ENCODE measurements at places on chromosomes 3 and 15.

DNA sequence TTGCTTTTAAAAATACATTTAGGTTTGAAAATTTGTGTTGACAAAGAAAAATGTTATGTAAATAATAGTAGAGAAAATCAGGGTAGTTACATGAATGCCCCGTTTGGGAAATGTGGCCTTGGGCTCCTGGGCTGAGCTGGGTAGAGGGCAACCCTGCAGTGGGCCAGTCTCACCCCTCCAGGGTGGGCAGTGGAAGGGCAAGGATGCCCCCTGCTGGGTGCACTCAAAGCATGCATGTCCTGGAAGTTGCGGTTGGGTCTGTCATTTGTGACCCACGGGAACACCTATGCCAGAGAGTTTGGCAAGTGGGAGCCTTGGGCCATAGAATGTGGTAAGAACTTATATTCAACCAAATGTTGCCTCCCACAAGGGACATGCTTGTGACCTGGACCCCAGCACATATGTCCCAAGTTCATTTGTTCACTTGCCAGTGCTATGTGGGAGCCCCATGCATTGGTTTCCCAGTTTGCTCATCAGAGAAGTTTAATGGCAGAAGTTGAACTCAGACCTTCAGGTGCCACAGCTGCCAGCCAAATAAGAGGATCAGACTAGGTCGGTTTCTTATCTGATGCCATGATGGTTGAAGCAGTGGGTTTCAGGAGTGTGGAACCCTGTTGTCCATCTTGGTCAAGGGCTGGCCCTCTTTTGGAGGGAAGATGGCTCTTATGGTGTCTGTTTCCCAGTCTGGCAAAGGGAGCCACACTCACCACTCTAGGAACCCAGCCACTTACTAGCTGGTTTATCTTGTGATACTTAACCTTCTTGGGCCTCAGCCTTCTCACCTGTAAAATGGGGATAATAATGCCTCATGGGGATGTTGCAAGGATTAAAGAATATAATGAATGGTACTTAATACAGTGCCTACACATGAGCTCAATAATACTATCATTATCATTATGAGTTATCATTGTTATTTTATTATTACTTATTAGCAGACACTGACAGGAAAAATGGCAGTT lies 2.5 kb upstream of the PLCB2 start:
- DNase-seq: no peak

GRCh38 chr3:152155246-152156020 lies 113.3 kb upstream of the MBNL1 start:
- DNase-seq: no peak

- no peak for DNase-seq
These were observed 20.0 kb downstream of the XPC start for GRCh38 chr3:14158370-14158769.

- peak; percentile 85 for DNase-seq
These were observed 42.1 kb downstream of the CORO2B start for GRCh38 chr15:68620721-68621527.

DNA sequence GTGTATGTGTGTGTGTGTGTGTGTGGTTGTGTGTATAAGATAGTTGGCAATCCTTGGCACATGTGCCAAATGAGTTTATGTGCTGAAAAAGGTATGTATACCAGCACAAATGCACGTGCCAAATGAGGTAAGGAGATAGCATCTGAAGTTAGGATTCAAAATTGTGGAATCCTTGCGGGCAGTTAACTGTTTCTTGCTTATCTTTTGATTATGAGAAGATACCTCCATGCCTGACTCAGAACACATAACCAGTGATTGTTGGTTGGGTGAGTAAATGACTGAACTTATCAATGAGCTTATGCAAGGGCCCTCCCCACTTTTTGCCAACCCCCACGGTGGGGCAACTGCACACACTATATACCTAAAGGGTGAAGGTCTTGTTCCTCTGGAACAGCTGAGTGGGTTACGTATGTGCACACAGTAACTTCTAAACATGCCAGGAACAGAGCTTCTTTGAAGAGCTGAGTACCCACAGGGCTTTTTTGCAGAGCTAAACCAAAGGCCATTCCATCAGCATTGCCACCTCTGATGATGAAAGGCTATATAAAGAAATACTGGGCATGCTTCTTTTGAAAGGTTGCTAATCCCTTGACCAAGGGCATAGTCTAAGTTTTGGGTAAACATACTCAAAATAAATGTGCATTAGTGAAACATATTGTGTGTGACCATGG lies 60.1 kb downstream of the MEIS2 start:
- no peak for DNase-seq

DNA sequence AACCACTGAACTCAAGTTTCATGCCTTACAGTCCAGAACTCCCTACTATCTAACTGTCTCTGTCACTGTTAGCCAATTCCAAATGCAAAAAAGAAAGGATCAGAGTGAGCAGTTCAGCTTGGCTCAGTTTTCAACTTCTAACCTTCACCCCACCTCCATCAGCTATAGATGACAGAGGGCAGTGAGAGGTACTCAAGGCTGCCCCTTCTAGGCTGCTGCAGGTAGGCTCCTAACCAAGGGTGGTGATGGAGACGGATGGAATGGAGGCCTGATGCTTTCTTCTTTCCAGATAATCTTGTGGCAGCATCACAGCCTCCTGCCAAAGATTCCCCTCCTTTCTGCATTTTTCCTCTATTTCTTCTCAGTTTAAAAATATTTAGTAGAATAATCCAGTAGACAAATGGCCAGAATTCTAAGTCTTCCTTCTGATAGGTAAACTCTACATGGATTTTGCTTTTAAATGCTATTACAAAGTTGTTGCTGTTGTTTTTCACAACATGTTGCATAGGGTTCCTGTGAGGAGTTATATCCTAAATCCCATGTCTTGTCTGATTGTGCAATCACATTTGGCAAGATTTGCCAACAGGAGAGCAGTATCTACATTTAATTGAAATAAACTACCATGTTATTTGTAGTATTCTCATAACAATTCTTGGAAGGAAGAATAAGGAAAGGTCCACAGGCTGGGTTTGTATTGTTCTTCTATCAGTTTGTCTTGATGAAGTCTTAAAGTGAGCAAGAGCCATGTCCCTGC lies 301.6 kb upstream of the TRIM42 start:
- DNase-seq: no peak

DNA sequence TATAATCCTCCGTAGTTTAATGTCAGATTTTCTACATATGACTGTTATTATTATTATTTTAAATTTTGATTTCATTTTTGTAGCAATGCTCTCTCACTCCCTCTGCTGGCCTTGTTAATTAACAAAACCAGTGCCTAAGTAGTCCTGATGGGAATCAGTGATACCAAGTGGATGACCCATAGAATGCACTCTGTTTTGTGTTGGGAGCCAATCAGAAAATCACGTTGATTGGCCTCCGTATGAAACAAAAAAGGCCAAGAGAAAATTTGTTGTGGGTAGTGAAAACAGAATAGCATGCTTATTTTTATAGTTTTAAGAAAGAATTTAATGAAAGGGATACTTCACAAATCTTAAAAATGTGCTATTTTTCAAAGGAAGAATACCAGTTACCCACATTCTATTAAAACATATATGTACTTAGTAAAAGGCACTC lies 34.4 kb upstream of the MEIS2 start:
- DNase-seq: no peak

DNA sequence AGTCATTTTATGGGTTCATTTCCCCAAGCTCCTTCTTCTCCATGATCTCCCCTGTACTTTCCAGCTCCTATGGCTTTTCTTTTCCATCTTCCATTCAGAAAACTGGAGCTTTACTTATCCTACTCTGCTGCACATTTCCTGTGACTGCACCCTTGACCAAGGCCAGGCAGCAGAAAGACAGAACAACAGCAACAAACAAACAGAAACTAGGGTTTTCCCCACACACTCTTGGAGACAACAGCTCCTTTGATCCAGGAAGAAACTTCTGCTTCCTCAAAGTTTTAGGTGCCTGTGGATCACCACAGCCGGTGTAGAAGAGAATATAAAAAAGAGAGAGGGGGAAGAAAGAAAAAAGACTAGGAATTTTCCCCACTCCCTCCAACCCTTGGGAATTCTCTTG lies 342.3 kb upstream of the CFAP20DC start:
- DNase-seq: no peak

- no peak for DNase-seq
These were observed 21.8 kb upstream of the BCHE start for GRCh38 chr3:165859061-165859460.

DNA sequence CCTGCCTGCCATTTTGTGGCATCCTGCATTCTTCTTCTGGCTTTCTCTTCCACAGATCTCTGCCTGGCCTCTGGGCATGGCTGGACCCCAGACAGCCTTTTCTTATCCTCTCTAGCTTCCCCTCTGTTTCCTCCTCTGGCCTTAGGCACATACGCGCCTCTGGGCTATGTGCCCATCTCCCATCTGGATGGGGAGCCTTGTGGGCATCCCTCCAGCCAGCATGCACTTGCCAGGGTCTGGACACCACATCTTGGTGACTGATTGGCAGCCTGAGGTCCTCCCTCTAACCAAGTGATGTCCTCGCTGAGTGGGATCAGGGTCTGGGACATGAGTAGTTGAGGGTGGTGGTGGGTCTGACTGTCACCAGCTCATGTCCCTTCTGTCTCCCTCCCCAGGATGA lies 12.8 kb downstream of the PLEKHO2 start:
- DNase-seq: no peak

- DNase-seq: no peak
These were observed 34.6 kb downstream of the MKRN2 start for GRCh38 chr3:12591456-12591855.

- DNase-seq: no peak
These were observed 31.0 kb downstream of the FSTL1 start for GRCh38 chr3:120419797-120420196.

DNA sequence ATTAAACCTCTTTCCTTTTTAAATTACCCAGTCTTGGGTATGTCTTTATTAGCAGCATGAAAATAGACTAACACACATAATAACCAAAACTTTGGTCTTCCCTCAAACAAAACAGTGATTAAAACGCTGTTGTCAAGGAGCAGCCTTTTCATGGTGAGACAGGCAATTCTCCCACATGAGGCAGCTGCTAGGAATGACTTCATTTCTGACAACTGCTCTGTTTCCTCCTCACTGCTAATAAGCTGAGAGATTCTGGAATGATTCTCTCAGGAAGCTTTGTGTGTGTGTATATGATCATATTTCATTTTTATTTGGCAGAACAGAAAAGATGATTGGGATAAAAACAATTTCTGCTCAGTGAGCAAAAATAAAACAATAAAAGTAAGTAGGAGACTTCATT lies 580.6 kb upstream of the ADAMTS9 start:
- no peak for DNase-seq

- peak; percentile 42 for DNase-seq
These were observed 366.0 kb downstream of the PTPRG start for GRCh38 chr3:61927332-61927731.

DNA sequence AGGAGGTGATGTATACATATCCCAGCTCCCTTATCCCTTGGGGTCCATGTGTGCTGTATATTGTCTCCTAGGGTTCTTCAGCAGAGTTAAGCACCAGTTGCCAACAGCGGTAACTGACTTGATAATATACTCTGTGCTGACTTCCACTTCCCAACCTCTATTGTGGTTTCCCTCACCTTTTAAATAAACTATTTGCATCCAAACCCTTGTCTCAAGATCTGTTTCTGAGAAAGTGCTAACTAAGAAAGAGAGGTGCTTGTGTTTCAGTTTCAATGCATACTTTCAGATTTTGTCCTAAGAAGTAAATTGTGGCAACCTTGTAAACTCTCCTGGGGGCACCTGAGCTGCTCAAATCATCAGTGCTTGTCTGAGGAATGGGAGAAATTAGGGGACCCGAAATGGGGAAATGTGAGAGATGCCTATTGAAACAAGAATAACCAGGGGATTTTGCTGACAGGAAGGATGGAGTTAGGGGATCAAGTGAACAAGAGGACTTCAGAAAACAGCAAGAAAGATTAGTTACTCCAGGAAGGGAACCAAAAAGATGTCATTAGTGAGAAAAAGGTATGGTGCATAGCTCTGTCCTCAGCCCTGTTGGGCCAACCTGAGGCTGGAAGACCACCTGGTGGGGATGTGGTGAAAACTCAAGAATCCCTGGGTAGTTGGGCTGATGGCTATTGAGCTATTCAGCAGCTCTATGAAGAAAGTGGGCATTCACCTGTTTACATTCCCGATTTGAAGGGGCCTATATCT lies 50.9 kb upstream of the MRPL3 start:
- DNase-seq: no peak

GRCh38 chr3:150960708-150961684 lies 11.5 kb downstream of the CLRN1 start:
- DNase-seq: no peak

- DNase-seq: no peak
These were observed 144.5 kb downstream of the MEX3B start for GRCh38 chr15:81901319-81901718.

GRCh38 chr3:19888428-19889152 lies 45.4 kb downstream of the EFHB start:
- no peak for DNase-seq

DNA sequence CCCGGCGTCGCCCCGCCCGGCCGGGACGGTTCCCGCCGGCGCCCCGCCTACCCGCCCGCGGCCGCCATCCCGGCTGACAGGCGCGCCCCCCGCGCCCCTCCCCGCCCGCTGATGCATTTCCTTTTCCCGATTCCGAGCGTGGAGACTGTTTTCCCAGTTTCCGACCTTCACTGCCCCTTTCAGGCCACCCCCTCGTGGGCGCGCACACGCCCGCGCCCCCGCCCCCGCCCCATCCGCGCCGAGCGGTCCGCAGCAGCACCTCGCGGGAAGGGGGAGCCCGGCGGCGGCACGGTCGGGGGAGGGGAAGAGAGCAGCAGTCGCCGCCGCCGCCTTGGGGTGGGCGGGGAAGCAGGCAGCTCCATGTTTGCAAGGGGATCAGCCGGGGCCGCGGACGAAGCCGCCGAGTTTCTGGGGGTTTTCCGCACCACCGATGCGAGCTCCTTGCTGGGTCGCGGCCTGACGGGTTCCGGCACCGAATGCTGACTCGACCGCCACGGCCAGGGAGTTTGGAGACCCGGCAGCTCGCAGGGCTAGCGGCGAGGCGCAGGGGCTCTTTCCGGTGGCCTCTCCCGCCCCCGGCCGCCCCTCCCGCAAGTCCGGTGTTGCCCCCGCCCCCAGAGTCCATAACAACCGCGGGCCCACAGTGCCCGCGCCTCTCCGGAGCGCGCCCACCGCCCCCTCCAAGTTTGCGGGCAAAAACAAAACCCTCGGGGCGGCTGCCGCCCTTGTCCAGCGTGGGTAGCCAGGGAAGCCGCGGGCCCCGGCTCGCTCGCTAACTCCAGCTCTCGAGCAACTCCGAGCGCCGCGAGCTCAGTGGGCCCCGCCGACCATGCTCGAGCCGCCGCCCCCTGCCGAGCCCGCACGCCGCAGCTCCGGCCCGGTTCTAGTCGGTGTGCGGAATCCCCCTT lies 3.2 kb upstream of the SIN3A start:
- peak; percentile 47 for DNase-seq

- no peak for DNase-seq
These were observed 2.2 kb upstream of the SLC12A8 start for GRCh38 chr3:125214738-125215137.

DNA sequence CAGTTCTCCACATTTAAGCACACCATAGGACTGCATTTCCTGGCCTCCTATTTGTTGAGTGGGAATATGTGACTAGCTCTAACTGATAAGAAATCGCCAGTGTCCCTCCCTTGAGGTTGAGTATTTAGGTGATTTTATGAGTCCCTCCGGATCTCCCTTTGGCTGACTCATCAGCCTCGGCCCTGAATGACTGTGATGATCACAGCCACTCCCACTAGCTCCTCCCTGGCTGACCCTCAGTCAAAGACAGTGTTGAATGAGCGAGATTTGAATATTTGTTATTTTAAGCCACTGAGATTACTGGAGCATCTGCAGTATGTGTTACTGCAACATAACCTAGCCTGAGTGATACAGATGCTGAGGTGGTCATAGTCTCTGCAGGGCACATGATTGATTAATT lies 515.3 kb downstream of the EPHB1 start:
- no peak for DNase-seq

Data from hypothalamus (tissue), 51 donors.